ENCODE measurements at places on chromosomes 4 and X. TPM values are rescaled to one million over a fixed set of nuclear protein-coding genes. Genes with fewer than 3 reads are reported as not detected.

Gene IL2
- not detected for polyA plus RNA-seq

GRCh38 chrX:119757979-119758730 lies at the start of gene SOWAHD:
TSS of gene SOWAHD (plus strand) at chrX:119758588. CDS start at chrX:119758668, 80 bp downstream.
- no peak for DNase-seq

DNA sequence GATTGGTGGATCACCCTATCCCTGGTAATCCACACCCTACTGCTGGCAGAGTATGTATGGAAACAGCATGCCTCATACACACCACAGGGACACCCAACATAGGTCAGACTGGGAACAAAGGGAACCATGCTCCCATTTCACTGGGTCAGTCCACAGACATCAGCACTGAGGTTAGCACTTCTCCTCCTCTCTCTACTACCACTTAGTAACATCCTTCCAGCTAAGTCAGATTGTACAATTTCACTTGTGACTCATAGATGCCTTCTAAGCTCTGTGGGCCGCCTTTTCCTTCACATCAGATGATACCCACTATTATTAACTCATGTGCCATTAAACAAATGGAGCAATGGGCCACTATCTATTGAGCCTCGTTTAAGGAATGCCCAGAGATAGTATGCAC lies 15.5 kb upstream of the ZXDA start:
- DNase-seq: no peak

- peak; percentile 12 for DNase-seq
Measured at GRCh38 chr4:113759696-113760093, 1.8 kb downstream of the CAMK2D start.

GRCh38 chrX:40090050-40090804 lies 7.5 kb downstream of the BCOR start:
- no peak for DNase-seq

DNA sequence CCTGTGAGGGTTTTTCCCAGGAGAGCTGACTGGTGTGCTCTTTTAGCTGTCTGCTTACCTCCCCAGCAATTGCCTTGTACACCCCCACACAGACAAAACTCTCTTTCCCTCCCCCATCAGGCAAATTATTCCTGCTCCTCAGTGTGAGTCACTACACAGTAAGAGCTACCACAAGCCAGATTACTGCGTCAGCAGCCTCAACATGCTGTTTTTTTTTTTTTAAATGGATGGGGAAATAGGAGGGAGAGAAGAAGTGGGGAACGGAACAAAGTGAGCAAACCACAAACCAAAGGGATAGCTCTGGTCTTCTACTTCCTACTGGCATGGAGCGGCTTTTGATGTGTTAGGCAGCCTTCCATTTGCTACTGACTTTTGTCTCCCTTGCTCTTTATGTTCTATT lies 107.5 kb upstream of the ACSL4 start:
- peak; percentile 95 for DNase-seq

GRCh38 chr4:121253961-121254360 lies 89.8 kb upstream of the TNIP3 start:
- DNase-seq: no peak

GRCh38 chrX:115491766-115492165 lies 69.2 kb upstream of the PLS3 start:
- DNase-seq: peak; percentile 4
